Kidney (tissue), 22 donors: ENCODE measurements at places on chromosomes 7 and 10.

- no peak for DNase-seq
Observed at GRCh38 chr7:12220389-12221046, 9.4 kb downstream of the TMEM106B start.

DNA sequence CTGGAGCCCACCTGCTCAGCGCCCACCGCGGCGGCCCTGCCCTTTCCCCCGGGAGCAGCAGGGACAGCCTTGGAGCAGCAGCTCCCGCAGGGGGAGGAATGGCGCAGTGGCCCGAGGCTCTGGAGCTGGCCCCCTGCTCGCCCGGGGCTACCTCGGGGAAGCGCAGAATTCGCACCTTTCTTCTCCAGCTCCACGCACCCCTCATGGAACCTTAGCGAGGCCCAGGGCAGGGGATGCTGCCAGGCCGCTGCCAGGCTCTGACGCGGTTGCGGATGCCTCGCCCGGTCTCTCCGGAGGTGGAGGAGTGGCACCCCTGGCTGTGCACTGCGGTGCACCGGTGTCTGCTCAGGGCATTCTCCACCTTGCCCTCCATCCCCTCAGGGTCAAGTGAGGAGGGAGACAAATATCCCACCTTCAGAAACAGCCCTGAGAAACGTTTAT, 84.9 kb upstream of the MKI67 start:
- DNase-seq = no peak

- no peak for DNase-seq
Observed at GRCh38 chr10:36163827-36164226, 521.7 kb upstream of the FZD8 start.

GRCh38 chr10:70007116-70007820, 45.4 kb upstream of the MACROH2A2 start:
- DNase-seq = no peak

- no peak for DNase-seq
Observed at GRCh38 chr10:18059826-18060559, 80.2 kb upstream of the CACNB2 start.

DNA sequence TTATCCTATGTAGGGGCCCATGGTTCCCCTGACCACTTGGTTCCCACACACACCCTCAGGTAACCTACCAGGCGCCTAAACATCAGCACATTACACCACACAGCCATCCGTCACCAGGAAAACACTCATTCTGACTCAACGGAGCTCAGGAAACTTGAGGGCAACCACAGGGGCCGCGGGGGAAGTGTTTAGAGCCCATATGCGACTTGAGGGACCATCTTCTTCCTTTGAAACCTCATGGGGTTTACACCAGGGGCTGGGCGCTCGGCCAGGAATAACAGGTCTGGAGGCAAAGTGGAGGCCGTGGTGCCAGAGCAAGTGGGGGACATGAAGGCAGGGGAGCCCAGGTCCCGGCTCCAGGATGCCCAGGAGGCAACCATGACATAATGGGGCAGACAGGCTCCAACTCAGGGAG, 1.5 kb downstream of the STX1A start:
- no peak for DNase-seq

DNA sequence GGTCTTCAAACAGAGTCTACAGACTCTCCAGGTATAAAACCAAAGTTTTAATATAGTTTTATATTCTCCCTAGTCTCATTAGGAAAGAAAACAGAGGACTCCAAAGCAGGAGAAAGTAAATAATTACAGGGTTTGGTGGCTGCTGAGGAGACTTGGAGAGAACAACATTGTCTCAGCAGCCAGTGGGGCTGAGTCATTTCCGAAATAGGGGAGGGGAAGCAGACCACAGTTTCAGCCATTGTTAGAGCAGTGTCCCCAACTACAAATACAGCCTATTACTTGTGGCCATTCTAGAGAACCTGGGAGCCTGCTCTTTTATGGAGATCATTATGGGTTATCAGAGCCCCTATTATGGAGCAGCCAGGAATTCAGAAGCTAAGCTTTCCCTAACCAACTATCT, 44.2 kb upstream of the A1CF start:
- no peak for DNase-seq

GRCh38 chr10:44651834-44652233, 259.3 kb upstream of the TMEM72 start:
- no peak for DNase-seq

- no peak for DNase-seq
Observed at GRCh38 chr10:31120961-31121685, 89.5 kb upstream of the ZNF438 start.

DNA sequence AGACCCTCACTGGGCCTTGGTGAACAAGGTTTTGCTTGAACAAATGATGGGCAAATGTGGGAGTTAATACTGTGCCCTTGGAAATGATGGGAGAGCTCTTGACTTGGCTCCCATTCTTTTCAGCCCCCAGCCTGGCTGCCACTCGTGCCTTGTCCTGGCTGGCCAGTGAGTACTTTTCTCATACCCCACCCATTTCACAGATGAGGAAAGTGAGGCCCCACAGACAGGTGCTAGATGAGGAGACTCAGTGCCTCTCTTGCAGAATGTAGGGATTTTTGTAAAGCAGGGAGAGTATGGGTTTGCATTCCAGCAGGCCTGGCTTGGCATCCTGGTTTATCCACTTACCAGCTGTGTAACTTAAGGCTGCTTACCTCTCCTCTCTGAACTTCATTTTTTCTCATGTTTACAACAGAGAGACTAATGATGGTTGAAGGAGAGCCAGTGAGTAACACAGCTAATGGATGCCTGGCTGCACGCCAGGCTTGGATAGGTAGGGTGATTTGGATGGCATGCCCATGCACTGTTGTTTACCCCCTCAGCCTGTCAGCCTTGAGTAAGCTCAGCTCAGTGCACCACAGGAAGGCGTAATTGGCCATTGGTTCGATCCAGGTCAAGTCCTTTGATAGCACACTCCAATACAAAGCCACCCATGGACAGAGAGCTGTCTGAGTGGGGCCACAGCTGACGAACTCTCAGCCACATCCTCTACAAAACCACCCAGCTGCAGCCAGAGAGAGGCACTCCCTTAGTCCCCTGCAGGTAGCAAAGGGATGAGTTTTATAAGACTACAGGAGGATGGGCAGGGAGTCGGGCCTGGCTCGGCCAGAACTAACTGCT, 436.8 kb downstream of the RPS24 start:
- DNase-seq = no peak

DNA sequence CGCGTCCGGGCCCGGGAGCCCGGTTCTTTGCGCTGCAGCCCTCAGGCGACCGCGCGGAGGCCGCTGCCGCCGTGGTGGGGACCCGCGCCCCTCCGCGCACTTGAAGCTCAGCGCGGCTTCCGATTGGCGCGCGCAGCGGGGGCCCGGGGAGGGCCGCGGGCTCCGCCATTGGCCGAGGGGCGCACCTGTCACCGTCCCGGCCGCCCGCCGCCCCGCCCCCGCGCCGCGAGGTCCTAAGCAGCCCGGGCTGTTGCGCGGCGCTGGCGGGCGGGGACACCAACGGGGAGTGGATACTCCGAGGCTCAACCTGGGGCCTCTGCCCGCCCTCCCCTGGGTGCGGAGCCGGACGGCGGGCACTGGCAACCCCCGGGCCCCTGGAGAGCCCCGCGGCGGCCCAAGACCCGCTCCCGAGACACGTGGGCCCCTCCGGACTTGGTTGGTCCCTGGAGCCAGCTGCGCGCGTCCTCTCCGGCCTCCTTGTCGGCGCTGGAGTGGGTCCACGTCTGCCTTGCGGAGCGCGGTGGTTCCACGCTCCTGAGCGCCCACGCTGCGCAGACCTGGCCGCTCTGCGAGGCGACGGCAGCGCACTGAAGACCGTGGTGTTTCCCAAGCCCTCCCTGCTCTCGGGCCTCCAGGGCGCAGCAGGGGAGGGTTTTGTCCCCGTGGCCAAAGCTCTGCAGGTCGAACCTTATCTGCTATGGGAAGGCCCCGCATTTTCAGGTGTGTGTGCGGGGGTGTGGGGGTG, at the start of gene MNX1:
MNX1 (minus strand) TSS at position 76 of the 745 bp plus-strand sequence. CDS start 313 bp downstream, outside the sequence.
- DNase-seq = no peak

GRCh38 chr7:74061840-74062539, 21.6 kb upstream of the LIMK1 start:
- DNase-seq = peak; percentile 71

- DNase-seq = peak; percentile 25
Observed at GRCh38 chr10:107091126-107091525, 73.4 kb downstream of the SORCS1 start.

GRCh38 chr10:132264306-132264950, 43.3 kb downstream of the STK32C start:
- DNase-seq = peak; percentile 55

DNA sequence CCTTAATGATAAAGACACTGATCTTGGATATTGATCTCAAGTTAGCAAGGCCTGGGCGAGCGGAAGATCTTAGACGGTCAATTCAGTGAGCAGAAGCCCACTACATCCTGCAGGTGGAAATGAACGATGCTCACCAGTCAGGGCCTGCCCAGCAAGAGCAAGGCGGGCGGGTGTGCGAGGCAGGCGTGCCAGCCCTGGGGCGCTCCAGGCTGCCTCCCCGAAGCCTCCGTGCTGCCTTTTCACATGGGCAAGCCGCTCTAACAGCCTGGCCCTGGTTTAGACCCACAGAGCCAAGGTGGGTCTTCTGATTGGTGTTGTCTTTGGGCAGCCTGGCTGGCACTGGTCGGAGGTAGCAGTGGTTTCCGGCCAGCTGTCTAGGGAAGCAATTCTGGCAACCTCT, 475.1 kb upstream of the FOXK1 start:
- DNase-seq = no peak
